ENCODE measurements at places on chromosomes 2 and 18.

DNA sequence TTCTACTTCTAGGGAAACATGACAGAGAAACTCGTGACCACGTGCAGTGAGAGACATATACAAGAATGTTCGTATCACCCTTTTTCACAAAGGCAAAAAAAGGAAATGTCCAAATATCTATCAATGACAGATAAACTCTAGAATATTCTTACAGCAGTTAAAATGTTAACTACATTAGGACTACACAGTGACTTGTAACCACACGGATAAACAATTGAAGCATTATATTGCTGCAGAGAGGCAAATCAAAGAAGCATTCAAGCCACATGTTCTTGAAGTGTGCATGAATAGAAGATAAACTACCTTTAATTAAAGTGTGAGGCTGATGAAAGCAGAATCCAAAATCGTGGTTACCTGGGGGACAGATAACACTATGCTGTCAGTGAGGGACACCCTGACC is 935.3 kb upstream of the KLHL29 start:
- DNase-seq = no peak

GRCh38 chr2:222338374-222338773 is 39.6 kb upstream of the PAX3 start:
- DNase-seq = no peak

GRCh38 chr2:128716299-128716721 is 397.6 kb upstream of the HS6ST1 start:
- DNase-seq = no peak

DNA sequence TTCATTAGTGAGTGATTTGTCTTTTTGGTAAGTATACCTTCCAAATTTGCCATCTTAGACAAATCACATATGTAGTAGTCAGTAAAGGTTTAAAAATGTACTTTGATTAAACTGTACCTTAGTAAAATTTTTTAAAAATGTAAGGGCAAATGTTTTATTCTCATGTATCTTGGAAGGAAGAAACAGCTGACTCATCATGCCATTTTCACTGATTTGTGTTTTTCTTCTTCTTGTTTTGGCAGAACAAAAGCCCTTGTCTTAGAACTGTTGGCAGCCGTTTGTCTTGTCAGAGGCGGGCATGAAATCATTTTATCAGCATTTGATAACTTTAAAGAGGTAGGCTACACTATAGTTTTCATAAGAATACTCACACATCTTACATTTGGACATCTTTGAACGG is 136.5 kb downstream of the PRPF40A start:
- DNase-seq = no peak

- DNase-seq = no peak
Measured at GRCh38 chr2:235858881-235859280, 309.3 kb downstream of the GBX2 start.

DNA sequence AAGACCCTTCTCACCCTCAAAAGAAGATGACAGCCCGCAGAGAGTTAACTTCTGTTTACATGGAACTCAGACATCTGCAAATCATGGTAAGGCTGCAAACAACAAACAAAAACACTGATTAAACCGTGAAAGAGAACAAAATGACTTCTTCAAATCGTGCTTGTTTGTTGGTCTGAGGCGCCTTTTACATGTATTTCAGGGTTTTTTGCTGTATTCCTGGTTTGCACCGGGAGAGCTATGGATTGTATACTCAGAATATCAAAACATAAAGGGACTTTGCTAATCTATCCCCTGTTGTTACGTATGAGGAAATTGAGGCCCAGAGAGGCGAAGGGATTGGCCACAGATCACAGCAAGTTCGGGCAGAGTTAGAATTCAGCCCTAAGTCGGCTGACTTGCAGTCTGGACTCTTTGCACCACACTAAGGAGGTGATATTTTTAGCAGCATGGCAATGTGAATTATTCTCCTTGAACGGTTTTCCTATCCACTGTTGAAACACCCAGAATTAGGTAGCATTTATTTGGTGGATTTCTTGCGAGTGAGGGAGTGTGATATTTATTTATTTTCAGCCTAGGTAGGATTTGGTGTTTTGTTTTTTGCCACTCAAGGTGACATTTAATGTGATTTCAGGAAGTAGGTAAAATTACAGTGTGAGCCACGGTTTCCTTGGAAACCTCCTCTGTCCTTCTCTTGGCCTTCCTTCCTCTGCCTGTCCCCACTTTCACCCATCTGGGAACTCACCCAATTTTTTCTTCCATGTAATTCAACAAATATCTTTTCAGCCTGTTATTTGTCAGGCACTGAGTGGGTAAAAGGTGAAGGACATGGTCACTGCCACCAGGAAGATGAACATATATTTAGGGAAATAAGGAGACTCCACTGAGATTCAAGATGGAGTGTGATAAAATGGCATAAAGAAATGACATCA is 980 bp upstream of the PDE6D start:
- no peak for DNase-seq

GRCh38 chr2:76448956-76449355 is 738.2 kb upstream of the GCFC2 start:
- no peak for DNase-seq

DNA sequence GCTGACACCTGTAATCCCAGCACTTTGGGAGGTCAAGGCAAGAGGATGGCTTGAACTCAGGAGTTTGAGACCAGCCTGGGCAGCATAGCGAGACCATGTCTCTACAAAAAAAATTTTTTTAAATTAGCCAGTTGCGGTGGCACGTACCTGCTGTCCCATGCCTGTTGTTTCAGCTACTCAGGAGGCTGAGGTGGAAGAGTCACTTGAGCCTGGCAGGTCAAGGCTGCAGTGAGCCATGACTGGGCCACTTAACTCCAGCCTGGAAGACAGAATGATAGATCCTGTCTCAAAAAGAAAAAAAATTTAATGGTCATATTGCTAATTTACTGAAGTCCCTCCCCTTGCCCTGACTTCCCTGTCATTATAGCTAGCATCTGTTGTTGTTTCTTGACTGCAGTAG is 112.6 kb downstream of the ARHGAP28 start:
- DNase-seq = no peak

- no peak for DNase-seq
Measured at GRCh38 chr2:128312411-128312810, 6.3 kb downstream of the HS6ST1 start.

DNA sequence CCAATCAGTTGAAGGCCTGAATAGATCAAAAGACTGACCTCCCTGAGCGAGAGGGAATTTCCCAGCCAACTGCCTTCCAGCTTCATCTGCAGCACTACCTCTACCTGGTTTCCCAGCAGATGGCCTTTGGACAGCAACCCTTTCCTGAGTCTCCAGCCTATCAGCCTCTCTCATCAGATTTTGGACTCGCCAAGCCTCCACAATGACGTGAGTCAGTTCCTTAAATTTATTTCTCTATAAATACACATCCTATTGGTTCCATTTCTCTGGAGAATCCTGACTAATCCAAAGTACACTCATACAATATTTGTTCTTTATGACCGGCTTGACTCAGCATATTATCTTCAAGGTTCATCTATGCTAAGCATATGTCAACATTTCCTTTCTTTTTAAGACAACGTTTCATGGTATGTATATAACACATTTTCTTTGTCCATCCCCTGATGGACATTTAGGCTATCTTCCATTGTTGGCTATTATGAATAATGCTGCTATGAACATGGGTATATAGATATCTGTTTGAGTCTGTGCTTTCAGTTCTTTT is 294.6 kb downstream of the LRATD1 start:
- no peak for DNase-seq

DNA sequence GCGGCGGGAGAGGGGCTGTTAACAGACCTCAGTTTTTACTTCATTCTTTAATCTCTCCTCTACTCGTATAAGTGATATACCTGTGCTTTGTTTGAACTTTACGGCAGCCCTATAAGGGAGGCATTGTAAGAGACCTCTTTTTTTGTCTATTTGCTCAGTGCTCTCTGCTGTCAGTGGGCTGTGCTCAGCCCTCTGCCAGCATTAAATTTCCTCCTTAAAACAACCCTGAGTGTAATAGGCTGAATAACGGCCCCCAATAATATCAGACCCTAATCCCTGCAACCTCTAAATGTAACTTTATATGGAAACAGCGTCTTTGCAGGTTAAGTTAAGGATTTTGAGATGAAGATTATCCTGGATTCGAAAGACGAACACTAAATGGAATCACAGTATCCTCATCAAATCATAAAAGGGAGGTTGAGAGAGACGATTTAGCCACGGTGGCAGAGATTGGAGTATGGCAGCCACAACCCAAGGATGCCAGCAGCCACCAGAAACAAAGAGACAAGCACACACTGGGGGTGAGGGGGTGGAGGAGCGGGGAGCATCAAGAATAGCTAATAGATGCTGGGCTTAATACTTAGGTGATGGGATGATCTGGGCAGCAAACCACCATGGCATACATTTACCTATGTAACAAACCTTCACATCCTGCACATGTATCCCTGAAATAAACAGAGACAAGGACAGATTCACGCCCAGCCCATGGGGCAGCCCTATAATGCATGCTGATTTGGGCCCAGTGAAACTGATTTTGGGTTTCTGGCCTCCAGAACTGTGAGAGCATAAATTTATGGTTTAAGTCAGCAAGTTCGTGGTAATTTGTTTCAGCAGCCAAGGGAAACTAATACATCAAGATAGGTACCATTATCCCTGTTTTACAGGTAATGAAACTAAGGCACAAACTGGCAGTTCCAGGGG is 894 bp upstream of the FARSB start:
- no peak for DNase-seq

DNA sequence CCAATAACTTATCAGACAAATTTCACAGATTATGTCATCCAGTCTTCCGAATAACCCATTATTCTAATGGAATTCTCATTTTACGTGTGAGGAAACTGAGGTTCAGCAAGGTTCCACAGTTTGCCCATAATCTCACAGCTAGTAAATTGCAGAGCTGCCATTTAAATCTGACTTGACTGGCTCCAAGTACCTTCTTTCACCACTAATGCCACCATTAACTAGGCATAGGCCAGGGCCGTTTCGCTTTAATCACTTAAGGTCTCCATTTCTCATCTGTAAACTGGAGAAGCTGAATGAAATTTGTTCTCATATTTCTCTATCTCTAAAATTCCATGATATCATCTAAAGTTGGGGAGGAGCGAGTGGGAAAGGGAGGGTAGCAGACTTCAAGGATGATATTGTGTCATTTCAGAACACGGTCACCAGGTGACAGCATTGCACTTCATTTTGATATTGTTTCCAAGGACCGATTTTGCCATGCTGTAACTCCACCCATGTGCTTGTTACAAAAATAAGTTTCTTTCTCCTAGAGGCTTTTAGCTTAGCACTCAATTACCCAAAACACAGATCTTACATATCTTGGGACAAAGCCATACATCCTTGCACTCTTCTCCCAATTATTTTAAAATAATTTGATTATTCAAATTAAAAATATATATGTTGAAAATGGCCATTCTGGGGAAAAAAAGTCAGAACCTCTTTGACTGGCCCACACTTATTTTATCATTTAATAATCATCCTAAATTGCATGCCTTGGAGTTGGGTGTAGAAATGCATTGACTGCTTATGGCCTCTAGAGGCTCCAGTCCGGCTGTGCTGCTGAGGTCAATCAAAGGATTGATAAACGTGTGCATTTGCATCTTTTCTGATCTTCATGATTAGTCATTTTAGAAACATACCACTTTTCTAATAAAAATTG is 123.8 kb downstream of the AKAIN1 start:
- DNase-seq = no peak
